ENCODE measurements at places on chromosomes 6 and 20. TPM values are rescaled to one million over a fixed set of nuclear protein-coding genes. Genes with fewer than 3 reads are reported as not detected.

GRCh38 chr6:16352258-16352635, 113.9 kb downstream of the GMPR start:
- H3K4me1 ChIP-seq: peaks cover 12% of the 10 kb centered on the region
- peaks cover 2% of the 10 kb centered on the region for H3K27me3 ChIP-seq
- H3K36me3 ChIP-seq: no peaks in the 10 kb centered on the region
- no peak for DNase-seq
- H3K27ac ChIP-seq: peak overlapping the region; percentile 59
- no peak overlapping the region for H3K4me3 ChIP-seq

GRCh38 chr6:134925800-134926199, 24.1 kb downstream of the ALDH8A1 start:
- peaks cover 9% of the 10 kb centered on the region for H3K27me3 ChIP-seq
- H3K36me3 ChIP-seq: no peaks in the 10 kb centered on the region
- no peak for DNase-seq
- H3K27ac ChIP-seq: no peak overlapping the region
- peaks cover 8% of the 10 kb centered on the region for H3K4me1 ChIP-seq

- peaks cover 3% of the 10 kb centered on the region for H3K27me3 ChIP-seq
- no peaks in the 10 kb centered on the region for H3K36me3 ChIP-seq
- H3K27ac ChIP-seq: no peak overlapping the region
Observed at GRCh38 chr20:22437354-22437753, 147.0 kb downstream of the FOXA2 start.

Gene FNDC1
- 0.88 TPM for total RNA-seq

DNA sequence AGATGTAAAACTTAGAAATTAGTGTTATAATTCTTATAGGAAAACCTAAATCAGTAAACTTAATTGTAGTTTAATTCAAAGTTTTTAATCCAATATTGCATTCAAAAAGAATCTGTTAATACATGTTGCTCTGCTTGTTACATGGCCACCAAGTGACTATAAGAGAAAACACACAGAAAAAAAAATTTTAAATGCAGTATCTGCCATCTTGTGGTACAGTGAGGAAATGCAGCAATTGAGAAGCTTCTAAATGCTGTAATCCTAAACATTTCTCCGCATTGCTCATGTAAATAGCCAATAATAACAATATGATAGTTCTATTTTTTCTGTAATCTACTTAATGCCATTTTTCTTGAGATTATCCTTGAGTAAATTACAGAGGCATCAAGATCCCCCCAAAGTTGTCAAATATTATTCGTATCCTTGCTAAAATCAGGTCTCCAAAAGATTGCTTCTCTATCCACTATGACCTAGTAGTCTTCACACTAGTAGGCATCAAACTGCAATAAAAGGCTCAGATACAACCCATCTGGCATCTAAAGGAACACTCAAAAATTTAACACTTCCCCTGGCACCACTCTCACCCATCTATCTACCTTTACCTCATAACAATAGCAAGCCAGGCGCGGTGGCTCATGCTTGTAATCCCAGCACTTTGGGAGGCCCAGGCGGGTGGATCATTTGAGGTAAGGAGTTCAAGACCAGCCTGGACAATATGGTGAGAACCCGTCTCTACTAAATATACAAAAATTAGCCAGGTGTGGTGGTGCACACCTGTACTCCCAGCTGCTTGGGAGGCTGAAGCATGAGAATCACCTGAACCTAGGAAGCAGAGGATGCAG, 34.6 kb downstream of the HDAC2 start:
- peaks cover 7% of the 10 kb centered on the region for H3K27me3 ChIP-seq
- H3K4me1 ChIP-seq: no peaks in the 10 kb centered on the region

GRCh38 chr6:28772480-28773381, 151.1 kb downstream of the TRIM27 start:
- no peaks in the 10 kb centered on the region for H3K36me3 ChIP-seq
- peak overlapping the region; percentile 55 for H3K4me3 ChIP-seq
- H3K27ac ChIP-seq: no peak overlapping the region
- H3K4me1 ChIP-seq: peaks cover 4% of the 10 kb centered on the region
- DNase-seq: no peak
- peaks cover 51% of the 10 kb centered on the region for H3K27me3 ChIP-seq

Measured in glutamatergic neuron (in vitro differentiated cells).